ENCODE measurements at places on chromosomes 7 and 10.

DNA sequence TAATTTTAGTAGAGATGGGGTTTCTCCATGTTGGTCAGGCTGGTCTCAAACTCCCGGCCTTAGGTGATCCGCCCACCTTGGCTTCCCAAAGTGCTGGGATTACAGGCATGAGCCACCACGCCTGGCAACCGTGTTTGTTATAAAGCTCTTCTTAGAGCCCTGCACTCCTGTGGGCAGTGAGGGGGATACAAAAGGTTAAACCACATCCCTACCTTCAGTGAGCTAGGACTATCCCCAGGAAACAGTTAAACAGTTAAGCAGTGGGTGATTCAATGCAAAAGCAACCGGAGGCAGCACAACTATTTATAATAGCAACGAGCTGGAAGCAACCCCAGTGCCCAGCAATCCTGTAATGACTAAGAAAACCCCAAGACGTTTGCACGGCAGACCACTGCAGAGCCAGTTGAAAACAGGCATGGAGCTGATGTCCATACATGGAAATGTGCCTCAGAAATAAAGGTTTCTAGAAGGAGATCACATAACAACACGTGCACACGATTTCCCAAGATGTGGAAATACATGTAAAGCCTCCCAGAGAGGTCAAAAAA is 107.2 kb upstream of the LYZL2 start:
- peak; percentile 17 for DNase-seq

- no peak for DNase-seq
Observed at GRCh38 chr7:25860275-25861163, 291.5 kb upstream of the NFE2L3 start.

DNA sequence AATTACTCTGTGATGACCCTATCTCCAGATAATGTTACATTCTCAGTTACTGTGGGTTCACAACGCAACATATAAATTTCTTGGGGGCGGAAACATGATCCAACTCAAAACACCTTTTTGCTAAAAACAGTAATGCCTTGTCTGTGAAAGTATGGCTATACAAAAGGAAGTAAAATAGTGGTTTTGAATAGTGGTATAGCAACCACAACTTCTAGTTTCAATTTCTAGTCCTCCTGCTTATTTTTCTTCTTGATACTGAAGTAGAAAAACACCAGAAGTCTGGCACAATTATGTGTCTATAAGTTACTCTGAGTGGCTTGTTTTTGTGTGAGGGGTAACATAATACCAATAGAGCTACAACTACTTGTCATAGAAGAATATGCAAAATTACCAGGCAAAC is 21.5 kb upstream of the ZNF800 start:
- DNase-seq, result no peak

DNA sequence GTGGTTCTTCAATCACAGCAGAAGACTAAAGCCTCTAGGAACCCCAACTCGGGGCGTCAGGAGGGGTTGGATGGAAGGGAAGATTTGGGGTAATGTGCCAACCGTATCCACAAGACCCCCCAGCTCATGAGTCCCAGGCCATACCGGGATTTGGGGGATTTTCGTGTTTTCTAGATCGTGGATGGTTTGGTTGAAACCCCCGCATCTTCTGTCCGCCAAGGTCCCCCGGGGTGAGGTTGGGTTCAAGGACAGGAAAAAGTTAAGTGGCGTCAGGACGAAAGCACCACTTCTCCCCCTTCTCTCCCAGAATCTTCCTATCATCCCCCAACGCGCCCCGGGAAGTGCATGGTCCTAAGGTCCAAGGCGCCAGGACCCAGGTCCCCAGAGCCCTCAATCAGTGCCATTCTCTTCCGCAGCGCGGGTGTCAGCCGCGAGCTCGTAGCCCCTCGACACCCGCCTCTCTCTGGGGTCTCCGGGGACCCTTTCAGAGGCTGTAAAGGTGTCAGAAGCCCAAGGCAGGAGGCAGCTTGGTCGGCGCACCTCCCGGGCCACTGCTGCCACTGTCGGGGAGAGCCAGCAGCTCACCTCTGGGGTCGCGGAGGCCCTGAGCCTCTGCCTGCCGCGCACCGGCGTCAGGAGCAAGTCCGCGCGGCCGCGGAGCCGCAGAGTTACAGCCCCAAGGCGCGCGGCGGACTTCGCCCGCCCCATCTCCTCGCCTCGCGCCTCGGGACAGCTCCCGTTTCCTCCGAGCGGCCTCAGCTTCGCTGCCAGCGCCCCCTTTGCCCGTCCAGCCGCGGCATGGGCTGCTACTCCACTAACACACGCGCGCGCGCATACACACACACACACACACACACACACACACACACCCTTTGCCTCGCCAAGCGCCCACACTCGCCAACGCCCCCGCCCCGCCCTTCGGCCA is 1.5 kb downstream of the MKX start:
- peak; percentile 4 for DNase-seq

- no peak for DNase-seq
Observed at GRCh38 chr10:103413564-103413963, 17.1 kb downstream of the PDCD11 start.

DNA sequence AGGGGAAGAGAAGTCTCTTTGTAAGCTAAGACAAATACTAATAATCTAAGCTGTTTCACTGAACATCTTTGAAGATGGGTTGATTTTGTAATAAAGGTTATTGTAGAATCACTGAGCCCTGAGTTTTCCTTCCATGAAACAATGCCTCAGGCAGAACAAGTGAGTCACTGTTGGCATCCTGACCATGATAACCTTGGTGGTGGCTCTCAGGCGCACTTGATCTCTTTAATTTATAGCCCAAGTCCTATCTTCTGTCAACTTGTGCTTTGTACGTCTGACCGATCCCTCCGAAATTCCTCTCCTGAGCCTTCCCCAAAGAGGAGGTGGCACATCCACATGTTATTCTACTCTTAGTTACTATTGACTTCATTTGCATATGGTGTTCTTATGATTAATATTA is 812.9 kb downstream of the REEP3 start:
- DNase-seq, result no peak

Measured in GM12891 (cell line).